Dermis blood vessel endothelial cell (primary cell): ENCODE measurements at places on chromosomes 6 and 20. TPM values are rescaled to one million over a fixed set of nuclear protein-coding genes. Genes with fewer than 3 reads are reported as not detected.

Gene ASIP
- not detected in 2 replicates for total RNA-seq

DNA sequence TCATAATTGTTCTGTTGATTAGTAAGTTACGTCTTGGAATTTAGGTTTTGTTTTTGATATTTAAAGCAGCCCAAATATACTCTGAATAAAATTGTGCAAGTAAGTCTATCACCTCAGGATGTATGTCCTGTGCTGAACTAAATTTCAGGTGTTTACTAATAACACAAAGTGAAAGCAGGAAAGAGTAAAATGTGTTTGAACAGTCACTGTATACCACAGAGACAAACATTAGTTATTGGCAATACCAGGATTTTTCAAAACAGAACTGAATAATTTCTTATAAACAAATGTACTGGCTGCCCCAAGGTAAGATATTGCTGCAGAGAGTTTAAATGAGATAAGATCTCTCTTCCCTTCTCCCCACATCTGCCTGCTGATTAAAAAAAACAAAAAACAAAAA lies 404.7 kb upstream of the RUNX2 start:
- DNase-seq: no peak

DNA sequence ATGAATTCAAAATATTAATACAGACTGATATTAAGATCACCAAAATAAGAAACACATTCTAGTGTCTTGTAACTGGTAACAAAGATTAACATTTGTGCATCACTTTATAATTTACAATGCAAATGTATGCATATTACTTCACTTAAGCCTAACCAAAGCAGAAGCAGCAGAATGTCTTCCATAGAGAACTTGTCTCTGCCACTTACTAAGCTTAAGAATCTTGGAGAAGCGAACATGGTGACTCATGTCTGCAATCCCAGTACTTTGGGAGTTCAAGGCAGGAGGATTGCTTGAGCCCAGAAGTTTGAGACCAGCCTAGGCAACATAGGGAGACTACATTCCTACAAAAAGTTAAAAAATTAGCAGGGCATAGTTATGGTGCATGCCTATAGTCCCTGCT lies 18.8 kb downstream of the AK9 start:
- DNase-seq: peak; percentile 22

GRCh38 chr6:82085701-82086100 lies 161.8 kb downstream of the IBTK start:
- DNase-seq: no peak
